ENCODE measurements at places on chromosomes 12 and 14.

- DNase-seq: no peak
- no peak overlapping the region for H3K27ac ChIP-seq
- H3K36me3 ChIP-seq: no peaks in the 10 kb centered on the region
- H3K4me3 ChIP-seq: no peak overlapping the region
Observed at GRCh38 chr14:24542346-24542936, 33.6 kb downstream of the CTSG start.

GRCh38 chr12:12017798-12018197, 52.9 kb upstream of the BCL2L14 start:
- no peaks in the 10 kb centered on the region for H3K27me3 ChIP-seq
- no peak overlapping the region for H3K4me3 ChIP-seq
- DNase-seq: peak; percentile 42
- H3K4me1 ChIP-seq: peaks cover 11% of the 10 kb centered on the region

DNA sequence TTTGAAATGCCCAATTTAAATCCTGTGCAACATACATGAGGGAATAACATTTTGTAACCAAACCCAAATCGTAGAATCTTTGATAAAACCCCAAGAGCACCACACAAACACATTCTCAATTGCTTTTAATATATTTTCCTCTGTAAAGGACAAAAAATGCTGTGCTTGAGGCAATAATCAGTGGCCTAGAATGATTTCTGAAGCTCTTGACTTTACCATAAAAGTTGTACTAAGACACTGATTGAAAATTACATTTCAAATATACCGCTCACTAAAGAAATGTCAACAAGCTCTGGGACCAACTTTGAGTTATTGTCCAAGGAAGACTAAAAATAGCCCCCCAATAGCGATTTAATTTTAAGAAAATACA, 1.5 kb downstream of the EML5 start:
- H3K27ac ChIP-seq: no peak overlapping the region
- H3K27me3 ChIP-seq: peaks cover 75% of the 10 kb centered on the region
- H3K36me3 ChIP-seq: no peaks in the 10 kb centered on the region
- H3K4me3 ChIP-seq: no peak overlapping the region

GRCh38 chr12:128068211-128068610, 198.8 kb upstream of the TMEM132C start:
- H3K27ac ChIP-seq: no peak overlapping the region
- H3K36me3 ChIP-seq: no peaks in the 10 kb centered on the region
- H3K27me3 ChIP-seq: no peaks in the 10 kb centered on the region
- no peak overlapping the region for H3K4me3 ChIP-seq

- no peaks in the 10 kb centered on the region for H3K36me3 ChIP-seq
- H3K27ac ChIP-seq: no peak overlapping the region
- H3K27me3 ChIP-seq: peaks cover 100% of the 10 kb centered on the region
- no peak for DNase-seq
- H3K4me1 ChIP-seq: peaks cover 8% of the 10 kb centered on the region
- no peak overlapping the region for H3K4me3 ChIP-seq
Observed at GRCh38 chr12:49339464-49339861, 2.5 kb upstream of the C1QL4 start.

GRCh38 chr12:57545809-57546437, 1.1 kb downstream of the DCTN2 start:
- H3K36me3 ChIP-seq: peaks cover 4% of the 10 kb centered on the region
- DNase-seq: no peak
- no peaks in the 10 kb centered on the region for H3K4me1 ChIP-seq
- H3K4me3 ChIP-seq: peak overlapping the region; percentile 97
- peaks cover 32% of the 10 kb centered on the region for H3K27me3 ChIP-seq
- H3K27ac ChIP-seq: no peak overlapping the region

- H3K4me1 ChIP-seq: no peaks in the 10 kb centered on the region
- H3K27me3 ChIP-seq: no peaks in the 10 kb centered on the region
- H3K36me3 ChIP-seq: no peaks in the 10 kb centered on the region
- H3K4me3 ChIP-seq: no peak overlapping the region
- DNase-seq: no peak
Observed at GRCh38 chr14:88201851-88202250, 121.2 kb downstream of the KCNK10 start.

DNA sequence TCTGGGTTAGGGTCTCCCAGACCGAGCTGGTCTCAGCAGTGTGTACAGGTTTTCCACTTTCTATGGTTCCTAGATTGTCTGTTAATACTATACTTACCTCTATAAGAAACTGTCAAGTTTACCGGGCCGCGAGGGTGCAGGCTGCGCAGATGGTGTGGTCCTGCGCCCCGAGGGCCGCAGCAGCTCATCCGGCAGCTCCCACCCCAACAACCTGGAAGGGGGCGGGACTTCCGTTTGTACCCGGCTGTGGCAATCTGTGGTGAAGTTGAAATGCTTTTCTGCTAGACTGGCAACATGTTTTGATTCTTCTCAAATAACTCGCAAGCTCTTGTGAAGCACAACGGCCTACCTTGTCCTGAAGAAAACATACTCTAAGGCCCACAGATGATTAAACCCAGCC, at the start of gene CLEC9A:
CLEC9A (plus strand) TSS at position 237 of the 400 bp plus-strand sequence. CDS start 22,006 bp downstream, outside the sequence.
- no peaks in the 10 kb centered on the region for H3K4me1 ChIP-seq
- H3K36me3 ChIP-seq: no peaks in the 10 kb centered on the region
- H3K27ac ChIP-seq: no peak within 1 kb of the TSS
- no peaks in the 10 kb centered on the region for H3K27me3 ChIP-seq
- no peak within 1 kb of the TSS for H3K4me3 ChIP-seq
- DNase-seq: no peak

DNA sequence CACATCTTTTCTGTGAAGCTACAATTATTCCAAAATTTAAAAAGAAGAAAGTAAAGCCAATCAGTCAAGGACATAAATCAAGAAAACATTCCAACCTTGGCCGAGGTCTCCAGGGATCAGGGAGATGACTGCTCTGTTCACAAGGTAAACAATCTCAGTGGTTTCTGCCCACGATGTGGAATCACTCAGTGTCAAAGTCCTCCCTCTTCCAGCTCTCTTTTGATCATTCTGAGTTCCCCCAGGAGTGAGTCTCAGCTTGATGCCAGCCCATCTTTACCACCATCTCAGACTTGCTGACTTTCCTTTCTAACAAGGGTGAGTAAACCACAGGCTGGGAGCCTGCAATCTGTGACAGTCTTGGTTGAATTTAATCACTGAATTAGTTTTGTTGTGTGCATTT, 4.8 kb upstream of the SERPINA9 start:
- no peak overlapping the region for H3K4me3 ChIP-seq
- DNase-seq: no peak
- no peaks in the 10 kb centered on the region for H3K36me3 ChIP-seq
- no peaks in the 10 kb centered on the region for H3K27me3 ChIP-seq

DNA sequence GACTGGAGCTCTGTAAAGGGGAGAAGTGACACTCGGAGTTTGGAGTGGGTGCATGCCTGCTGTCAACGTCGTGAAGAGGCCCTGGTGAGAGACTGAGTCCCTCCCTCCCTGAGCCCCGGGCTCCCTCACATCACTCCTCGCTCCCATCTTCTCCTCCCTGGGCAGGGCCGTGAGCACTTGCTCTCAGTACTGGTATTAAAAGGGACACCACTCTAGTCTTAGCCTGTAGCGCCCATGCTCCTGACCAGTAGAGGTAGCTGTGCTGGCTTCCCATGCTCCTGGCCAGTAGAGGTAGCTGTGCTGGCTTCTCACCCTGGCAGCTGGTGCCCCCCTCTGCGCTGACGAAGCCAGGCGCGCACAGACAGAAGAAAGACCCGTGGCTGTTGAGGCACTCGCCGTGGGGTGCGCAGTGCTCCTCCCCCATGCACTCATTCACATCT, 14.7 kb downstream of the ISCA2 start:
- H3K27ac ChIP-seq: no peak overlapping the region
- DNase-seq: no peak
- H3K36me3 ChIP-seq: no peaks in the 10 kb centered on the region
- H3K4me1 ChIP-seq: peaks cover 18% of the 10 kb centered on the region
- H3K27me3 ChIP-seq: no peaks in the 10 kb centered on the region

DNA sequence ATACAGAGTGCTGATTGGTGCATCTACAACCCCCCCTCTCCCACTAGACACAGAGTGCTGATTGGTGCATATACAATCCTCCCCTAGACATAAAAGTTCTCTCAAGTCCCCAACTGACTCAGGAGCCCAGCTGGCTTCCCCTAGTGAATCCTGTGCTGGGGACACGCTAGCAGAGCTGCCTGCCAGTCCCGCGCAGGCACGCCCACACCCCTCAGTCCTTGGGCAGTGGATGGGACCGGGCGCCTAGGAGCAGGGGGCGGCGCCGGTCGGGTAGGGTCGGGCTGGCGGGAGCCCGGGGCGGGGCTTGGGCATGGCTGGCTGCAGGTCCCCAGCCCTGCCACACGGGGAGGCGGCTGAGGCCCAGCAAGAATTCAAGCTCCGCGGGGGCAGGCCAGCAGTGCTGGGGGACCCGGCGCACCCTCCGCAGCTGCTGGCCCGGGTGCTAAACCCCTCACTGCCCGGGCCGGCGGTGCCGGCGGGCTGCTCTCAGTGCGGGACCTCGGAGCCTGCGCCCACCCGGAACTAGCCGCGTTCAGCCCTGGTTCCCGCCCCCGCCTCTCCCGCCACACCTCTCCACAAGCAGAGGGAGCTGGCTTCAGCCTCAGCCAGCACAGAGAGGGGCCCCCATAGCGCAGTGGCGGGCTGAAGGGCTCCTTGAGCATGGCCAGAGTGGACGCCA, 64.3 kb upstream of the DDHD1 start:
- no peaks in the 10 kb centered on the region for H3K36me3 ChIP-seq
- DNase-seq: peak; percentile 74
- no peaks in the 10 kb centered on the region for H3K27me3 ChIP-seq
- no peak overlapping the region for H3K27ac ChIP-seq

DNA sequence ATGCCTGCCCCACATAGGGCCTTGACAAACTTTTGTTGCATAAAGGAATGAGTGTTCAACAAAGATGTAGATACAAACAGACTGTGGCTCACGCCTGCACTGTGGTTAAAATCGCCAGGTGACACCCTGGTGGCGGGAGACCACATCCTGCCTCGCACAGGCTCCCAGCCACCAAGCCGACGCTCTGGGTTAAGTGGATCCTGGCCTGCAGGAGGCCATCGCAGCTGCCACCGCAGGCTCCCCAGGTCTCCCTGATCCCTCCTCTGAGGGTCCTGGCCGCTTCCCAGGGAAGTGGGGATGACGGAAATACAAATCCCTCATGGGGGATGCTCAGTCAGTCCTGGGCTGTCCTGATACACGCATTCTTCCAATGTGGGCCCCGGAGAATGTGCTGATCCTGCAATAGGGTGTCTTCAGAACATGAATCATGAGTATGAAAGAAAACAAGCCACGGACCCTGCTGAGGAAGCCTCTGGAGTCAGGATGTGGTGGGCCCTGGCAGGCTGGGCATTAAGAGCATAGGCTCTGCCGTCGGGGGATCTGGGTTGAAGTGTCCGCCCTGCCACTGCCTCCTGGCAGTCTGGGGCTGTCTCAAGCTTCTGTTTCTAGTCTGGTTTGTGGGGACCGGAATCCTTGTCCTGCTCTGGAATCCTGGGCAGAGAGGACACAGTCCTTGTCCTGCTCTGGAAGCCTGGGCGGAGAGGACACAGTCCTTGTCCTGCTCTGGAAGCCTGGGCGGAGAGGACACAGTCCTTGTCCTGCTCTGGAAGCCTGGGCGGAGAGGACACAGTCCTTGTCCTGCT, 53.5 kb upstream of the BEGAIN start:
- no peaks in the 10 kb centered on the region for H3K36me3 ChIP-seq
- peak; percentile 22 for DNase-seq
- H3K4me1 ChIP-seq: no peaks in the 10 kb centered on the region

- no peak for DNase-seq
- H3K4me1 ChIP-seq: peaks cover 5% of the 10 kb centered on the region
- H3K4me3 ChIP-seq: no peak overlapping the region
- H3K27ac ChIP-seq: no peak overlapping the region
- no peaks in the 10 kb centered on the region for H3K36me3 ChIP-seq
Observed at GRCh38 chr14:53473480-53473879, 320.4 kb upstream of the DDHD1 start.

- DNase-seq: no peak
- no peaks in the 10 kb centered on the region for H3K36me3 ChIP-seq
- no peak overlapping the region for H3K27ac ChIP-seq
- H3K4me1 ChIP-seq: peaks cover 3% of the 10 kb centered on the region
Observed at GRCh38 chr14:68807987-68808386, 15.1 kb upstream of the ZFP36L1 start.

DNA sequence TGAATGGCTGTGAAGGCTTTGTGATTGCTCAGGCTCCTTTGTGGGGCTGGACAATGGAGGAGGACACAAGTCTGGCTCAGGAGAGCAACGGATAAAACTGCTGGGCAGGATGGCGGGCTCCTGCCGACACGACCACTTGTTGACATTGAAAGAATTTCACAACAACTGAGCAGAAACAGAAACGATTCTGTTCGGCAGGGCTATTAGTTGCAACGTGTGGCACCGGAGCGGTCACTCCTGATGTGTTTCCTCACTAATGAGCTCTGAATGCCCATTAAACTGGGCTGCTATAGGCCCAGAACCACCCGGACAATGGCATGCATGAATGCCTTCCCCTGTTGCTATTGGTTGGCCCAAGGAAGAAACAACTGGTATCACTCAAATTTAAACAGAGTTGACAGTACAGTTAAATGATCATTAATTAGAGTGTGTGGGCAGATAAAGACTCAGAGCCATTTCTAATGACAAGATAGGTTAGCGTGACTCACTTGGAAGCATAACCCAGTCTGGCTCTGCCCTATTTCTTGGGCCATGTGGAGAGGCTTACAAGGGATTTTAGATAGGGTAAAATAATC, 142.9 kb downstream of the ASCL1 start:
- no peaks in the 10 kb centered on the region for H3K36me3 ChIP-seq
- no peak overlapping the region for H3K27ac ChIP-seq
- no peak for DNase-seq
- no peaks in the 10 kb centered on the region for H3K4me1 ChIP-seq
- no peak overlapping the region for H3K4me3 ChIP-seq
- H3K27me3 ChIP-seq: no peaks in the 10 kb centered on the region

GRCh38 chr12:93201990-93202389, 175.7 kb upstream of the NUDT4 start:
- no peak overlapping the region for H3K4me3 ChIP-seq
- peaks cover 46% of the 10 kb centered on the region for H3K4me1 ChIP-seq
- no peaks in the 10 kb centered on the region for H3K36me3 ChIP-seq
- H3K27ac ChIP-seq: peak overlapping the region; percentile 83

DNA sequence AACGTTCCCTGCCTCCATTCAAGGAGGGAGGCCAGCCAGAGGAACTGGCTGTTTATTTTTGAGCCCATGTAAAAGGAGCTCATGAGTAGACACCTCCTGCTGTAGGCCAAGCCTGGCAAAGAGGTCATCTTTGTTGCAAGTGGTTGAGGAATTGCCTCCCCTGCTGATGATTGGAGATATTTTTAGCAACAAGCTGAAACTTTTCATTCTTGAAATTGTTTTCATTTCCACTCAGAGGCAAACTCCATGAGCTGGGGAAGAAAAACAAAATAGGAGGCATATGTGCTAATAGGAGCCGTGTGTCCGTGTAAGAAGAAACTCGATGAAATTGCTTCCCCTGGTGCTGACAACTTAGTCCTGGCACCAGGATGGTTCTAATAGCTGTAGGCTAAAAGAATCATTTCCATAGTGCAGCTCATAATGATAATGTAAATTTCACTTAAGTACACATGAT, 440.1 kb upstream of the FAR2 start:
- no peaks in the 10 kb centered on the region for H3K4me1 ChIP-seq
- no peaks in the 10 kb centered on the region for H3K27me3 ChIP-seq
- no peaks in the 10 kb centered on the region for H3K36me3 ChIP-seq
- no peak overlapping the region for H3K27ac ChIP-seq
- H3K4me3 ChIP-seq: no peak overlapping the region

GRCh38 chr12:110373962-110374611, 29.4 kb downstream of the ANAPC7 start:
- peaks cover 11% of the 10 kb centered on the region for H3K4me1 ChIP-seq
- H3K36me3 ChIP-seq: peaks cover 35% of the 10 kb centered on the region
- H3K27me3 ChIP-seq: no peaks in the 10 kb centered on the region
- no peak overlapping the region for H3K4me3 ChIP-seq
- no peak overlapping the region for H3K27ac ChIP-seq
